T47D (cell line): ENCODE measurements at places on chromosomes 2 and 18.

DNA sequence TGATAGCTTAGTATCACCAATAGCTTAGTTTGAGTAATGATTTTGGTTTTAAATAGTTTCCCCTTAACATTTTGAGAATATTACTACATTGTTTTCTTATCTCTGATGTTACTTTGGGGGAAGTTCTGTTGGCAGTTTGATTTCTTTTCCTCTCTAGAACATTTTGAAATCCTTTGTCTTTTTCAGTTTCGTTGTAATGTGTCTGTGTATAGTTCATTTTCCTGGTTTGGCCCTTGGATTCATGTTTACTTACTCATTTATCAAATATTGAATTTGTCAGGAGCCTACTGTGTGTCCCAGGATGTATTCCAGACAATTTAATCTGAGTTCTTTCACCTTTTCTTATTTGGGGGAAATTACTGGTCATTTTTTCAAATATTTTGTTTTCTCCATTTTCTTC, 16.7 kb downstream of the ANKRD12 start:
- DNase-seq = no peak

DNA sequence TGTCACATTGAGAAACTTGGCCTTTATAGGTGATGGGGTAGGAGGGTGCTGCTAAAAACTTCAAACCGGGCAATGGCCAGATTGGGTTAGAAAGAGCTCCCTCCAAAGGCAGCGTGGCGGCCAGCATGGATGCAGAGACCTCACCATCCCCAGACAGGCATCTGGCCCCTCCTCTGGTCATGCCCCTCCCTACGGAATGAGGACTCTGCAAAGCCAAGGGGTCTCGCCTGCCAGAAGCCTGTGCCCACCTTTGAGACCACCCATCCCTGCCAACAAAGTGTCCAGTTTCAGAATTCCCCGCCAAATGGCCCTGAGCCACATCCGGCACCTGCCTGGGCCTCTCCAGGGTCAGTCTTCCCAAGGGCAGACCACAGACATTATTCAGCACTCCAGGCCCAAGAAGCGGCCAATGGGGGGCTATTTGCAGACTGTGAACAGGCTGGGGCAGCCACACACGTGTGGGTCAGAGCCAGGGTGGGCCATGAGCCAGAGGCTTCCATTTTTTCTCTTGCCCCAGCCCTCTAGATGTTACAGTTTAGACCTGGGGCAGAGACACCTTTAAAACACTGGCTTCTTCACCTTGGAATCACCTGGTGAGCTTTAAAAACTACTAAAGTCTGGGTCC, 4.2 kb upstream of the ATP6V1B1 start:
- DNase-seq = no peak

GRCh38 chr2:64622443-64623241, 31.1 kb downstream of the SERTAD2 start:
- no peak for DNase-seq

- no peak for DNase-seq
Observed at GRCh38 chr18:8926464-8926863, 176.0 kb upstream of the NDUFV2 start.

DNA sequence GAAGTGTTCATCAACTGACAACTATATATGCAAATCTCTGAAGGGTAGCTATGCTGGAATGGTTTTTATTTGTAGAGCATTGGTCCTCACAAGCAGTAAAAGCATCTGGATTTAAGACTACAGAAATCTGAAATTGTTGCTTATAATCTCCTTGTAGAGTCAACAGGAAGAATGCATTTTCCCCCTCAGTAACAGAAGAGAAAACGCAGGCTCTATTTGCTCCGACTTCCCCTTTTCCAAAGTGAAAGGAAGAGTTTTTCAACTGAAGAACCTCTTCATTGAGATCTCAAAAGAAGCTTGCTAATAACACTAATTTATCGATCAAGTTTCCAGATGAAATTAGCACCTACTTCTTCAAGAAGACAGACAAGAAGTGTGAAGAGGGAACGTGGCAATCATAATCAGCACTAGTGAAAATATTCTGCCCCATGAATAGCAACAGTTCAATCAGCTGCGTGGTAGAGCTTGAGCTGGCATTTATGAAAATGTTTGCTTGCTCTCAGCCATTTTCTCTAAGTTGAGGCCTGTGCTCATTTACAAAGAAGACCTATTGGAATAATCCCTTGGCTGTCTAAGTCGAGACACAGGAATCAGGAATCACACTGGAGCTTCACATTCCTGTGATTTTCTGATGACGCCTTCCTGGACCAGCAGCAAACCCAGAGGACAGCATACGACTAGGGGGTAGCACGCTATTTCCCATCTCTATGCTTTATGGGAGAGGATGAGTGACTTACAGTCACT, 43.7 kb downstream of the TGIF1 start:
- peak; percentile 35 for DNase-seq

GRCh38 chr18:2536493-2536892, 34.8 kb downstream of the METTL4 start:
- peak; percentile 47 for DNase-seq

DNA sequence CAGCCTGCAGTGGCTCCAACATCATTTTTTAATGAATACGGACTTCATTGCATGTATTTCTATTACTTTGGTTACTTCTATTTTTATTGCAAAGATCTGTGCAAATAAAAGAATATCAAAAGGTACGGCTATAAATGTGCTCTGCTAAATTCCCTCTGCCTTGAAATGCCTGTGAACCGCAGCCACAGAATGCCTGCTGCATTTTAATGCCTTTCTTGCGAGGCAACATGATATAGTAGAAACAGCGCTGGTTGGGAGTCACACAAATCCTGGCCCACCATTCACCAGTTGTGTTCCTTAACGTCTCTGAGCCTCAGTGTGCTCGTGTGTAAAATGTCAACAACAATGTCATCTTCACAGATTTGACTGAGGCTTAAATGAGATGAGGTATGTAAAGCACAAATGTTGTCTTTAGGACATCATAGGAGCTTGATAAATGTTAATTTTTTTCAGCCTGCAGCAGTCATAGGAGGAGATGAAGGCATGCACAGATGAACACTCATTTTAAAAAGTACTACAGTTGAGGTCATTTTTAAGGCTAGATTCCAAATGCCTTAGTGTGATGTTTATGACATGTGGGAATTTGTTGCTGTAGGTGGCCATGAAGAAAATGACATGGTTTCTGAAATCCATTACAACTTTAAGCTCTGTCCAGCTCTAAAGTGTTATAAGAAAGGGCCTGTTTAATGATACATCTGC, 187.6 kb upstream of the NRP2 start:
- no peak for DNase-seq
